ENCODE measurements at places on chromosomes 3 and 15. TPM values are rescaled to one million over a fixed set of nuclear protein-coding genes. Genes with fewer than 3 reads are reported as not detected.
A peak's percentile ranks its signal among the peaks of the same experiment; 100 is the strongest.

DNA sequence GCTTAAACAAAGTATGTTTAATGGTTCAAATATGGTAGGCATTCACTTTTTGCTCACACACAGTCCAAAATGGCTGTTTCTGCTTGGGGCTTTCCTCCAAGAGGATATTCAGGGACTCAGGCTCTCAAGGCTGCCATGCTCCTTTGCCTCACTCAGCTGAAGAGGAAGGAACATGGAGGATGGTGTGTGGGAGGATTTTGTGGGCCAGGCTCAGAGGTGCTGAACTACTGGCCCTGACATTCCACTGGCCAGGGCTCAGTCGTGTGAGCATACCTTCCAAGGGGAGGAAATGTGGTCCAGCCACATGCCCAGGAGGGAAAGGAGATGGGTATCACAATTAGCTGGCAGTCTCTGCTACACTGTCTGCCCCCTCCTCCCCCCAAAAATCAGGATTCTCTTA, 8.7 kb downstream of the PXYLP1 start:
- no peaks in the 10 kb centered on the region for H3K4me1 ChIP-seq
- no peak overlapping the region for H3K27ac ChIP-seq
- no peak overlapping the region for H3K4me3 ChIP-seq
- no peak for DNase-seq
- no peaks in the 10 kb centered on the region for H3K36me3 ChIP-seq
- H3K27me3 ChIP-seq, result no peaks in the 10 kb centered on the region

DNA sequence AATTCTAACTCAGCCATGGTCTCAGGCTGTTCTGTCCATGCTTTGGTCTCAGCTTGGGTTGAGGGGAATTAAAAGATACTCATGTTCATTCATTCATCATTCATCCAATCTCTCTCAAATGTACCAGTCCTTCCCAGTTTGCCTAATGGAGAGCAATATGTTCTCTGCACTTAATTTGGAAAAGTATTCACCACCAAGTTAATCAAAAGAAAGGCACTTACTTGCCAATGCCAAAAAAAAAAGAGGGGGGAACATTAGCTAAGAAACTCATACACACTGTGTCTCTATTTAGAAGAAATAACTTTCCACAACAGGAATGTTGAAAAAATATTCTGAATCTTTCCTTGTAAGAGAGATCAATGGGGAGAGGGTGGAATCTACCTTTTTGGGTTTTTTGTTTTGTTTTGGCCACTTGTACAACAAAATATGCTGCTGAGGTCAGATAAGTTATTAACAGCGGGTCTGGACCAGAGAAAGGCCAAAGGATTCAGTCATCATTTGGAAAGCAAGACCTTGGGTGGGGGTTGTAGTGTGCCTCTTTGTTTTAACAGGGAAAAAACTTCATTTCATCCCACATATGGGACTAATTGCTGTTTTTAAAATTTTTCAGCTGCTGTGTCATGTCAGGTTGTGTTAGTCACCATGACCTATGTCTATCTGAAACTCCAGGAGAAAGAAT, 152.3 kb downstream of the FBN1 start:
- DNase-seq, result peak; percentile 72
- H3K27me3 ChIP-seq, result no peaks in the 10 kb centered on the region
- no peak overlapping the region for H3K4me3 ChIP-seq
- peak overlapping the region; percentile 42 for H3K27ac ChIP-seq

The NLGN1 gene
- 30.0 TPM for total RNA-seq

The RLBP1 gene
- not detected for total RNA-seq

DNA sequence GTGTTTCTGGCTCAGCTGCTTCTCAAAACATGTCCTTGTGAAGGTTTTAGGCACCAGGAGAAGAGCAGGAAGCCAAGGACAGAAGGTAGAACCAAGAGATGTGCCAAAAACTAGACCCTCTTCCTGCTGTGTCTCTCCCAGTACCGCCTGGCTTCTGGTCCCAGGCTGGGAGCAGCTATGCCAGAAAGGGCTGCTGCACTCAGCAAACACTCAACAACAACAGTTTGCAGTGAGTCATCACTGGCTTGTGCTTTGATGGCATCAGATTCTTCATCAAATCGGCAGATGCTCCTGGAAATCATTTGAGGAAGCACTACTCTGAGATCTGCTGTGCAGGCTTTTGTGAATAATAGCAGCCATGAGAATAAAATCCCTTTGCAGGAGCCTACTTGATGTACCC, 63.2 kb downstream of the DGKG start:
- H3K27ac ChIP-seq, result no peak overlapping the region
- H3K36me3 ChIP-seq, result peaks cover 12% of the 10 kb centered on the region
- no peaks in the 10 kb centered on the region for H3K4me1 ChIP-seq

The PRSS50 gene
- total RNA-seq, result 1.1 TPM

The SLC27A2 gene
- 0.36 TPM for total RNA-seq

The TMEM212 gene
- not detected for total RNA-seq

DNA sequence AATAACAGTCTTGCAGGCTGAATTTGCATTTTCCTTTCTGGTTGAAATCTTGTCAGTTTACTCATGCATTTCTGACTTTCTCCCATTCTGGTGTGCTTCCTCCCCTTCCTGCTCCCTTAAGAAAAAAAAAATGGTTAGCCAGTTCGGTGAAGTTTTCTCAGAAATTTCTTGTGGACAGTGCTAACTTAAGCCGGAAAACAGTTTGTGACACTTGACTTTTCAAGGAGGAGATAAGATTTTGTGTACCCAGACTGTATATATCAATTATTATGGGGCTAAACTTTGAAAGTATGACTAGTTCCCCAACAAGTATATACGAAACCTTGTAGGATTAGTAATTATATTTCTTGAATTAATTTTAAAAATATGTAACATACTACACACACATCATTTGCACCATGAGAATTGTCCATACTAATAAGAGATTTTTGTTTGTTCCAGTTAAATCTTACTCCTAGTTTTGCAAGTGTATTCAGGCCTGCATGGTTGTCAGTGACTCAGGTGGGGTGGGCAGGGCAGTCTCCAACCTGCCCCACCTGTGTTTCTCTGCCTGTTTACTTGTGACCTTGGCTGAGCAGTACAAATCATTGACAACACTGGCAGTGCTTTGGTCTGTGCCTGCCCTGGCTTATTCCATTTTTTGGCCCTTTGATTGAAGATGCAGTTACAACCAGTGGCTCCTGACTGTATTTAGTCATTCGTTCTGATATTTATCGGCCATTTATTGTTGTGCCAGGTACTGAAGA, 19.1 kb downstream of the UBE2E1 start:
- H3K27me3 ChIP-seq, result no peaks in the 10 kb centered on the region
- H3K27ac ChIP-seq, result no peak overlapping the region
- H3K36me3 ChIP-seq, result no peaks in the 10 kb centered on the region
- H3K4me3 ChIP-seq, result no peak overlapping the region
- peaks cover 34% of the 10 kb centered on the region for H3K4me1 ChIP-seq
- no peak for DNase-seq

GRCh38 chr3:146558781-146559180, 14.4 kb upstream of the PLSCR1 start:
- H3K4me1 ChIP-seq, result no peaks in the 10 kb centered on the region
- no peak overlapping the region for H3K4me3 ChIP-seq
- no peak overlapping the region for H3K27ac ChIP-seq
- DNase-seq, result no peak

DNA sequence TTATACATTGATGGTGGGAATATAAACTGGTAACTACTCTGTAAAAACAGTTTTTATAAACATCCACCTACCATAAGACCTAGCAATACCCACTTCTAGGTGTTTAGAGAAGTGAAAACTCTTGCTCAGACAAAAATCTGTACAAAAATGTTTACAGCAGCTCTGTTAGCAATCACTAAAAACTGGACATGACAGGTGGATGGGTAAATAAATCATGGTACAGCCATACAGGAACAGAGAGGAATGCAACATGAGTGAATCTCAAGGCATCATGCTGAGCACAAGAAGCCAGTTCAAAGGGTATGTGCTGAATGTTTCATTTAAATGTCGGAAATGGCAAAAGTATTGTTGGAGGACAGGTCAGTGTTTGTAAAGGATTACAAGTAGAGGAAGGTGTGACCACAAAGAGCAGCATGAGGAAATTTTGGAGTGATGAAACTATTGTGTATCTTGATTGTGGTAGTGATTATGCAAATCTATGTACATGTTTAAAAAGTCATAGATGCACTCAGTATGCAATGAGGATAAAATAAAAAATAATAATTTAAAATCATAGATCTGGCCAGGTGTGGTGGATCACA, 2.8 kb upstream of the RNU5A-1 start:
- DNase-seq, result no peak
- no peaks in the 10 kb centered on the region for H3K27me3 ChIP-seq
- no peak overlapping the region for H3K4me3 ChIP-seq
- peaks cover 17% of the 10 kb centered on the region for H3K4me1 ChIP-seq
- no peaks in the 10 kb centered on the region for H3K36me3 ChIP-seq
- no peak overlapping the region for H3K27ac ChIP-seq

GRCh38 chr15:68442041-68442440, 10.1 kb upstream of the ITGA11 start:
- no peaks in the 10 kb centered on the region for H3K36me3 ChIP-seq
- H3K27me3 ChIP-seq, result no peaks in the 10 kb centered on the region
- DNase-seq, result no peak
- H3K4me1 ChIP-seq, result no peaks in the 10 kb centered on the region
- no peak overlapping the region for H3K27ac ChIP-seq

The PAQR5 gene
- total RNA-seq, result 0.83 TPM

- peak within 1 kb of the TSS; percentile 93 for H3K27ac ChIP-seq
- peaks cover 9% of the 10 kb centered on the region for H3K4me1 ChIP-seq
- no peaks in the 10 kb centered on the region for H3K36me3 ChIP-seq
- H3K4me3 ChIP-seq, result peak within 1 kb of the TSS; percentile 80
- DNase-seq, result peak; percentile 95
- no peaks in the 10 kb centered on the region for H3K27me3 ChIP-seq
Observed at GRCh38 chr3:44861412-44862225, at the start of gene TMEM42. TMEM42 (plus strand) TSS chr3:44861912; CDS start chr3:44861925, 13 bp downstream.

- H3K27ac ChIP-seq, result no peak overlapping the region
- H3K4me1 ChIP-seq, result no peaks in the 10 kb centered on the region
- no peak overlapping the region for H3K4me3 ChIP-seq
- DNase-seq, result no peak
- H3K36me3 ChIP-seq, result no peaks in the 10 kb centered on the region
Observed at GRCh38 chr3:30918761-30919160, 24.3 kb upstream of the GADL1 start.

- H3K36me3 ChIP-seq, result no peaks in the 10 kb centered on the region
- DNase-seq, result no peak
- H3K4me3 ChIP-seq, result no peak overlapping the region
Observed at GRCh38 chr3:139505829-139506386, 29.6 kb upstream of the RBP2 start.

GRCh38 chr3:9881441-9881840, 1.4 kb upstream of the CIDEC start:
- no peak overlapping the region for H3K27ac ChIP-seq
- no peak overlapping the region for H3K4me3 ChIP-seq
- no peaks in the 10 kb centered on the region for H3K4me1 ChIP-seq
- H3K27me3 ChIP-seq, result no peaks in the 10 kb centered on the region
- DNase-seq, result no peak
- no peaks in the 10 kb centered on the region for H3K36me3 ChIP-seq

DNA sequence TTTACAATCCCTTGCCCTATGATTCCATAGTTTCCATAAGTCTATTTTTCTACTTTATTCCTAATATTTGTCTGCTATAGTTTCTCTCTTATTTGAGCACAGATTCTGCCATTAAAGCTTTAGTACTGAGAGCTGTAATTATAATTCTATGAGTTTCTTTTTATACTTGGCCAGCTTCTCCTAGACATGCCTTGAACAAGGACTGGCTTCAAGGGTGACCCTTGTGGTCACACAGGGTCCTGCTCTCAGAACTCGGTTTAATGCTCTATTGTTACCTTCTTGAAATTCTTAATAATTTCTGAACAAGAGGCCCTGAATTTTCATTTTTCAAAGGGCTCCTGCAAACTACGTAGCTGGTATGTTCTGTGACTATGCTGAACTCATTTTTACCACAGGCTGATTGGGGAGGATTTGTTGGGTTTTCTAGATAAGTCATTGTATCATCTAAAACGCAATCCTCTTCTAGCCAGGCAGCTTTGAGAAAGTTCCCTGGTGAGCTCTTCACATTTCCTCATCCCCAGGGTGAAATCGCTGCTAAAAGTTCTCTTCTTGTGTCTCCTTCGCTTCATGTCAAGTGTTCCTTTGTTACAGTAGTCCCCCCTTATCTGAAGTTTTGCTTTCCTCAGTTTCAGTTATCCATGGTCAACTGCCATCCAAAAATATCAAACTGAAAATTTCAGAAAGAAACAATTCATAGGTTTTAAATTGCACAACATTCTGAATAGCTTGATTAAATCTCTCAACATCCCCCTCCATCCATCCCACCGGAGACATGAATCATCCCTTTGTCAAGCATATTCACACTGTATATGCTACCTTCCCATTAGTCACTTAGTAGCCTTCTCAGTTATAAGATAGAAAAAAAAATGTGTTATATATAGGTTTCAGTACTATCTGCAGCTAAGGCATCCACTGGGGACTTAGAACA, 12.6 kb upstream of the PLCL2 start:
- DNase-seq, result no peak
- H3K36me3 ChIP-seq, result no peaks in the 10 kb centered on the region
- no peak overlapping the region for H3K4me3 ChIP-seq
- no peak overlapping the region for H3K27ac ChIP-seq
- no peaks in the 10 kb centered on the region for H3K4me1 ChIP-seq
- H3K27me3 ChIP-seq, result no peaks in the 10 kb centered on the region

The ZNF639 gene
- 75.9 TPM for total RNA-seq

DNA sequence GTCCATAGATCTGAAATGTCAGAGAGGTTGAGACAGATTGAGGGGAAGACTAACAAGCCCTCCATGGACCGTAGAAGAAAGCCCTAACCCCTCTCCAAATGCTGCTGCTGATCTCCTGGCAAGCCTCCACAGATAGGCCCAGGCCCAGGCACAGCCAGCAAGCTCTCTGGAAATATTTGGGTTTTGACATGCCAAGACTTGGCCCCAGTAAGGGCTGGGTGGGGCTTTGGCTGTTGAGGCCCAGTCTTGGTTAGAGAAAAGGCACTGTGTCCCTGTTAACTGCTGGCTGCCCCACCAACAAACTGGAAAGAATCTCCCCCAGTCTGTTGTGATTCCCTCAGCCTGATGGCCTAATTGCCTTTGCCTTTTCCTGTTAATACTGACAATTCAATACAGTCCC, 208.8 kb upstream of the CTDSPL start:
- H3K4me3 ChIP-seq, result no peak overlapping the region
- H3K4me1 ChIP-seq, result no peaks in the 10 kb centered on the region
- H3K36me3 ChIP-seq, result no peaks in the 10 kb centered on the region
- no peaks in the 10 kb centered on the region for H3K27me3 ChIP-seq

DNA sequence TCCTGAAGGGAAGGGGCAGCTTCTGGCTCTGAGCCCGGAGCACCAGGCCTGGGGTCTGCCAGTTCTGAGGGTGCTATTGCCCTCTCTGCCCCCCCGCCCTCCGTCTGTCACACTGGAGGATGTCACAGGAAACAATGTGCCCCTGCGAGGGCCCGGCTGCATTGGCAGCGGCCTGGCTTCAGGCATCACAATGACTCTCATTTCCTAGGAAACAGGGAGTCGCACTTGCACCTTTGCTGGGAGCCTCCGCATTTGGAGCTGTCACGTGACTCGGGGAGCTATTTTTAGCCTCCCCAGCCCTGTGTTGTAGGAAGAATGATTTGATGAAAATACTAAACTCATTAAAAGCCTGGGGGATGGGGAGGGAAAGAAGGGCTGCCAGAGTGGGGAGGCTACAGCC, 518.9 kb downstream of the SHQ1 start:
- H3K27me3 ChIP-seq, result no peaks in the 10 kb centered on the region
- H3K27ac ChIP-seq, result no peak overlapping the region
- no peak overlapping the region for H3K4me3 ChIP-seq
